ENCODE measurements at places on chromosomes 16 and 17.

DNA sequence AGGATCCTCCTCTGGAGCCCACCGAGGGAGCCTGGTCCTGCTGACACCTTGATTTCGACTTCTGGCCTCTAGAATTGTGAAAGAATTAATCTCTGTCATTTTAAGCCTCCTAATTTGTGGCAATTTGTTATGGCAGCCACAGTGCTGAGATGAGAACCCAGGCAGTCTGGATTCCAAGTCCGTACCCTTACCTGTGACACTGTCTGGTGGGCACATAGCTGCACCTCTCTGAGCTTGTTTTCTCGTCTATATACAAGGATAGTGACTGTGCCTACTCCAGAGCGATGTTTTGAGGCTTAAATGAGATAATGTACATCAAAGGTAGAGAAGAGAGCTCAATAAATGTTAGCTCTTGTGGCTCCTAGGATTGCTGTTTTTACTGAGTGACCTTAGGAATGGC lies 128.4 kb upstream of the MPHOSPH6 start:
- no peak for DNase-seq

GRCh38 chr16:66650707-66651473 lies 45.7 kb downstream of the CMTM4 start:
- DNase-seq = peak; percentile 92

DNA sequence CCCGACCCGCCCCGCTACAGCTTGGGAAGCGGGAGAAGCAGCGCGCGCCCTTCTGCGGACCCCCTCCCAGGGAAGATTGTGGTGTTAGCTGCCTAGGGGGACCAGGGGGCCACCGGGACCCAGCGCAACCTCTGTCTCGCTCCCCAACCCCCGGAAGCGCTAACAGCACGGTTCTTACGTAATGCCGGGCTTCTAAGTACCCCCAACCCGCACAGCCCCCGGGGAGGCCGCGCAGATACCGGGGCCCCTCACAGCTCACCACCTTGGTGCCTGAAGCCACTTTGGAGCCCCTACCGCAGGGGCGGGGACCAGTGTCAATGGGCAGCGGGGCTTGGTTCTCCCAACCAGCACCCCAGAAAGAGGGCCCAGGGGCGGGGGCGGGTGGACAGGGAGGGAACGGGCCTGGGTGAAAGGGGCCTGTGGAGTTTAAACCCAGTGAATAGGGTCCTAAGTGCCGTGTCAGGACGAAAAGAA lies 348 bp downstream of the MPP2 start:
- DNase-seq = no peak

DNA sequence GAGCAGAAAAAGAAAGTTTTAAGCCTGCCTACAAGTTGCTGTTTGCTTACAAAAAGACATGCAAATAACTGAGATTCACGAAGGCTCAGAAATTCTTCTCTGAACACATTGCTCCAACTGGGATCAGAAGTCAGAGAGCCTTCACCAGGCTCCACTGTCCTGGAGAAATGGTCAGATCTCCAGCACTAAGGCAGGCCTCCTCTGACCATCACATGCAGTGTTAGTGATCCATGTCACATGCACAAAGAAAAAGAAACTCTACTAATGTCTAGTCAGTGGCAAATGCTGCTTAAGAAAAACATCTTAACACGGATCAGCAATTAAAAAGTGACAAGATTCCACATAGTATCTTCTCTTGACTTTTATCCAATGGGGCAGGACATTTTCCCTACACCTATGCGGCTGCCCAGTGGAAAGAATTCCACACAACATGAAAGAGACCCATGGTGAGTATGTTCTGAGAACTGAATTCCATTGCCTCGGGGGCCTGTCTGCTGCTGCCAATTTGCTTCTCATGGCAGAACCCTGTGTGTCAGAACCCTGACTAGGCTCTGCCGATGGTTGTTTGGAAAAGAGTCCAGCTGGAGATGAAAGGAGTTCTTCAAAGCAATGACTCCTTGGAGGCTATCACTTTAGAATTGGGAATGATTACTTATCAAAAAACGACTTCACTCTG lies 96.6 kb downstream of the HIC1 start:
- peak; percentile 47 for DNase-seq

DNA sequence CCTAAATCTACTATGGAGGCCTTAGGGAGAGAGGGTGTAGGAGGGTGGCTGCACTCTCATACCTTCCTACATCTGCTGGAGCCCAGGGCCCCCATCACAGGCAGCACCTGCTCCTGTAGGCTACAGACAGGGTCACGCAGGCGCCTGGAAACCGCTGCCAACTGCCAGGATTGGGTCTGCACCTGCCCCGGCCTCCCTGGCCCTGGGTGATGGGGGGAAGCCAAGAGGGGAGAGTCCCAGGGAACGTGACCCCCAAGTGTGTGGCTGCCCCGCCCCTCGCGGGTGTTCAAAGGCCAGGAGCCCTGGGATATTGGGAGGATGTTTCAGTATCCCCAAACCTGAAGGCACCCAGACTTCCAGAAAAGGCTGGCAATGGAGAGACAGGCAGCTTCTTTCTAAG lies 5.6 kb upstream of the TEX19 start:
- DNase-seq = no peak

DNA sequence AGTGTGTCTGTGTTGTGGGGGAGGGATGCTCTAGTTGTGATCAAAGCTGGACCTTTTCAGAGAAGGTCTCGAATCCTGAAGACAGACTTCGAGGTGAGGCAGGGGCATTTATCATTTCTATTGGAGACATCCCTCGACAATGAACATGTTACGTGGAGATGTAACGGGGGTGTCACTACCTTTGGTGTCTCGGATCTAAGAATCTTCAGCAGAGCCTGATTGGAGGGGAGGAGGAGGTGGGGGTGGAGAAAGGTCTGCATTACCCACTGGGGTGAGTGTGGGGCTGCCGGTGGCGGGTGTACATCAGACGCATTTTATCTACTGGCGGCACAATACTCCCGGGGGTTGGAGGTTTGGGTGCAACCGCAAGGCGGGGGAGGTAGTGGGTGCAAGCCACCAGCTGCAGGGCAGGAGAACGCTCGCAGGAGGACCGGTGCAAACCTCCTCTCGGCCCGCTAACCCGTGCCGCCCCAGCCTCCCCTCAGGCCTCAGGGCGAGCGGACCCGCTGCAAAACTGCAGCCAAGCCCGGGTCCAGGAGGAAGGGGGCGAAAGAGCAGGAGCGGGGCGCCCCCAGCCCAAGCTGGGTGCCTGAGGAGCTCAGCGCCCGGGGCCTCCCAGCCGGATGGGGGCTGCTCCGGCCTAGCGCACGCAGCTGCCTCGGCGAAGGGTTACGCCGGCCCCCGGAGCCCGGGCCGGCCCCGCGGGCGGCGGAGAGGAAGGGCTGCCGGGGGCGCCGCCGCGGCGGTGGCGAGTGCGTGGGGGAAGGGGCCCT lies 735 bp downstream of the ZNF652 start:
- peak; percentile 51 for DNase-seq

GRCh38 chr17:28972437-28972836 lies 21.1 kb upstream of the PHF12 start:
- DNase-seq = peak; percentile 78

- DNase-seq = peak; percentile 87
These were observed at the start of gene CAMTA2 for GRCh38 chr17:4986951-4987766. CAMTA2 (minus strand) TSS chr17:4987675; CDS start chr17:4986222, 1,453 bp downstream.

DNA sequence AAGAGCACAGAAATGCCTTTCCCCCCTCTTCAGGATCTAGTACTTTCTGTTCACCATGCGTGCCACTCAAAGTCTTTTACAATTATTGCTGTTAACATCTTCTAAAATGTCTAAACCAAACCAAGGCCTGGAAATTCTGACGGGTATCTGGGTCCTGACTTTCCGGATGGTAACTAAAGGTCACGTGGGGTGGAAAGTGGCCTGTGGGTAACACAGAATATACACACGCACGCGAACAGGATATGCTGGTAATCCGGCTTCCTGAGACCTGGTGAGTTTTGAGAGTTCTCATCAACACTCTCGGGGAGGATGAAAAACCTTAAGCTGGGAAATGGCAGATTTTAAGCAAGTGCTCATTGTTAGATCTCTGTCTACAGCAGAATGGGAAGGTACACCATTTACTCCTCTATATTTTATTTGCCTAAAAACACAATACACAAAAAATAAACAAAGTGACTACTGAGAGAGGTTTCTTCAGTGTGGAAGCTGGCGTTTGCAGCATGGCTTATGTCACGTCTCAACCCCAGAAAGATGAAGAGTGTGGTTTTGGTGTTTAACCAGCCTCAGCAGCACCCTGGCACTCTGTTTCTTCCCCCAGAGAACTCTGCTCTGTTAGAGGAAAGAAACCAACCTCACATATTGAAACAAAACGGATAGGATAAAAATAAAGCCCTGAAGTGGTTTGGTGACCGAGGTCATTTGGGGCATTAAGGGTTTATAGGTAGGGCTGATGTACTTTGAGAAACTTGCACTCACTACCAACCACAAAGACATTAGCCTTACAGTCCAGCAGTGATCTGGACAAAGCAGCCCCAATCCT lies 37.3 kb downstream of the SMG6 start:
- no peak for DNase-seq

- DNase-seq = peak; percentile 23
These were observed 15.4 kb downstream of the SMTNL2 start for GRCh38 chr17:4599505-4600281.

DNA sequence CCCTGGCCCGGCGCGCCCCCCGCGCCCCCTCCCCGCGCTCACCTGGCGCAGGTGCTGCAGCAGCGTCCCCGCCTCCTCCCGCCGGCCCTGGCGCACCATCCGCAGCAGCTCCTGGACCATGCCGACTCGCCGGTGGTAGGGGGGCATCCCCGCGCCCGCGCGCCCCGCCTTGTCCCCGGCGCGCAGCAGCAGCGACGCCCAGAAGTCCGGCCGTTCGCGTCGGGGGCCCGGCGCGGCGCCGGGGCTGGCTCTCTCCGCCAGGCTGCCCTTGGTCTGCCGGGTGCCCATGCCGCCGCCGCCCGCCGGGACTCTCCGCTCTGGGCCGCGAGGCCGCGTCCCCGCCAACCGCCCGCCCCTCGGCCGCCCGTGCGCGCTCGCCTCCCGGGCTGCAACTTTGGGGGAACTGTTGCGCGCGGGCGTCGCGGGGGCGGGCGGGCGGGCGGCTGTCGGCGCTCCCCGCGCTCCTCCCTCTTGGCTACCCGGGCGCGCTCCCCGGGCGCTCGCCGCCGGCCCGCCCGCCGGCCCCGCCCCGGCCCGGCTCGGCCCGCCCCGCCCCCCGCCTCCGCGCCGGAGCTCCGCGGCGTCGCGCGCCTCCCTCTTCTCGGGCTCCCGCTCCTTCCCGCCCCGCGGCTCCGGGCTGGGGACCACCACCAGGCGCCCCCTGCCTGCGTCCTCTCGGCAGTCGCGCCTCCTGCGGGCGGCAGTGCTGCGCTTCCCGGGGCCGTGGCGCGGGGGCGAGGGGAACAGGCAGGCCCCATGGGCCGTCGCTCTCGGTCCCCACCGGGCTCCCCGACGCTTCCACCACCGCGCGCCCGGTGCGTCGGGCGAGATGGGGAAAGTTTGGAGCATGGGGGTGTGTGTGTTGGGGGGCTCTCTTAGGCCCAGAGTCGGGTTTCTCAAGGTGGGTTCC lies at the start of gene LRRC75A:
Gene LRRC75A (minus strand): TSS at position 491 of the 910 bp plus-strand sequence. CDS start 203 bp downstream, at position 288.
- peak; percentile 64 for DNase-seq

- DNase-seq = no peak
These were observed 20.9 kb downstream of the TMEM11 start for GRCh38 chr17:21193031-21193430.

DNA sequence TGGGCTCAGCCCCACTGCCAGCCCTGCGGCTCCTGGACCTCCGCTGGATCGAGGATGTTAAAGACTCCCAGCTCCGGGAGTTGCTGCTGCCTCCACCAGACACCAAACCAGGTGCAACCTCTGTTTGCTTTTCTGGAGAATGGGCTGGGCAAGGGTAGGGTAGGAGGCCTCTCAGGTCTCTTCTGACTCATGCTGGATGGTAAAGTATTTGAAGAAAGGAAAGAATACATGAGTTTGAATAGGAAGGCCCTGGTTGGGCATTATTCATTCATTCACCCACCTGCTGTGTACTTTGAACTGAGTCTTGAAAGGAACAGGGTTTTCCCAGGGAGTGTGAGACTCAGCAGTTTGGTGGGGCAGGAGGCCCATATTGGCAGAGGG lies 6.5 kb upstream of the ORAI3 start:
- no peak for DNase-seq

- DNase-seq = no peak
These were observed 68.6 kb downstream of the CCDC182 start for GRCh38 chr17:57676543-57676942.

DNA sequence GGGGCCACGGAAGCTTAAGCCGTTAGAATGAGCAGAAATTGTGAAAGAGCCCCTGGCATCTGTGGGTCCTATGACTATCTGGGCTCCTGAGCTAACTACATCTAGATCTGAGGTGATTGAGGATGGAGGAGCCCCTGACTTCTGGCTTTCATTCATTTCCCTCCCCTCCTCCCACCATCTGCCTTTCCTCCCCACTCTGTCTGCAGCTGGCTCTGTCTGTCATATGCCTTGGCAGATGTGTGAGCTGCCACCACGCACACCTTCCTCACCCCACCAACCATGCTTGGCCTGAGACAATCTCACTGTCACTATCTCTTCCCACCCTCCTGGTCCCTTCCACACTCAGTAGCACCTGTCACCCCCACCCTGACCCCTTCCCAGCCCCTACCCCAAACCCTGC lies 5.1 kb downstream of the CD300E start:
- DNase-seq = no peak

DNA sequence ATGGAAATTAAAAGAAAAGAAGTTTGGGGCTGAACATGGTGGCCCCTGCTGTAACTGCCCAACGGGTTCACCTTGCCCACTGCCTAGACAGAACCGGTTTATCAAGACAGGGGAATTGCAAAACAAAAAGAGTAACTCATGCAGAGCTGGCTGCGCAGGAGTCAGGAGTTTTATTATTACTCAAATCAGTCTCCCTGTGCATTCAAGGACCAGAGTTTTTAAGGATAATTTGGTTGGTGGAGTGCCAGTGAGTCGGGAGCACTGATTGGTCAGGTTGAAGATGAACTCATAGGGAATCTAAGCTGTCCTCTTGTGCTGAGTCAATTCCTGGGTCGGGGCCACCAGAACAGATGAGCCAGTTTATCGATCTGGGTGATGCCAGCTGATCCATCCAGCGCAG lies 4.4 kb upstream of the SCPEP1 start:
- no peak for DNase-seq

- DNase-seq = no peak
These were observed 5.7 kb downstream of the CANT1 start for GRCh38 chr17:79003661-79004411.

DNA sequence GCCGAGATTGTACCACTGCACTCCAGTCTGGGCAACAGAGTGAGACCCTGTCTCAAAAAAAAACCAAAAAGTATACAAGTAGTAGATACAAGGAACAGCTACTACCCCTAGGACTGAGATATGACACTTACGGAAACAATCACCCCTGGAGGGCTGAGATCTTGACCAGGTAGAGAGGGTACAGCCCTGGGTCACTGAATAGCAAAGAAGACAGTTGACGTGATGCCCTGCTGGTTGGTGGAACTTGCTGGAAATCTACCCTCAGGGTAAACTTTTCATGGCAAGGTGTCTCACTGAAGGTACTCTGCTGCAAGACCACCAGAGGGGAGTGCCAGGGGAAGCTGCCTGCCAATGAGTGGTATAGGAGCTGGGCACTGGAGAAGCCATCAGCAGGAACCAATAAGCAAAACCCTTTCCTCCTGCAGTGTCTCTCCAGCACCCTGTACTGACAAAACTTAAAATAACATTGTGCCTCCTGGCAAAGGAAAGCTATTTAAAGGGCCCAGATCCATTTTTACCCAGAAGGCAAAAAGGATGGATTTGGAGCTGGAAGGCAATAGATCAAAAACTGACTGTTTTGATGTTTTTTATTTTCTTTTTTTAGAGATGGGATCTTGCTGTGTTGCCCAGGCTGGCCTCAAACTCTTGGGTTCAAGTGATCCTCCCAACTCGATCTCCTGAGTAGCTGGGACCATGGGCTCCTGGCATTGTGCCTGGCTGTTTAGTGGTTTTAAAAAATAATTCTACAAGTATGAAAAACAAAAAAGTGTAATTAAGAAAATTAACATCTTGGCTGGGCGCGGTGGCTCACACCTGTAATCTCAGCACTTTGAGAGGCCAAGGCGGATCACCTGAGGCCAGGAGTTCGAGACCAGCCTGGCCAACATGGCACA lies 11.3 kb upstream of the PDXDC1 start:
- DNase-seq = no peak

Data from astrocyte of the hippocampus (primary cell).